ENCODE measurements at places on chromosomes 13 and 19. TPM values are rescaled to one million over a fixed set of nuclear protein-coding genes. Genes with fewer than 3 reads are reported as not detected.

DLL3 gene
- not detected for total RNA-seq

NTF4 gene
- 2.2 TPM for total RNA-seq

ABHD13 gene
- total RNA-seq = 30.0 TPM

CC2D1A gene
- 44.4 TPM for total RNA-seq

ALDH16A1 gene
- 13.5 TPM for total RNA-seq

POU4F1 gene
- total RNA-seq = not detected

ARRDC5 gene
- 0.70 TPM for total RNA-seq

ZNF99 gene
- not detected for total RNA-seq

CCDC122 gene
- total RNA-seq = 18.0 TPM

PCDH8 gene
- not detected for total RNA-seq

TSKS gene
- 0.28 TPM for total RNA-seq

ELL gene
- total RNA-seq = 30.9 TPM

SHISA7 gene
- not detected for total RNA-seq

ZNF549 gene
- 19.7 TPM for total RNA-seq

MBD3L2 gene
- total RNA-seq = not detected

ZNF737 gene
- total RNA-seq = 6.2 TPM

SBSN gene
- total RNA-seq = not detected

KLK7 gene
- total RNA-seq = 1.1 TPM

ZSCAN1 gene
- not detected for total RNA-seq

MAG gene
- total RNA-seq = not detected

RPS15 gene
- 648 TPM for total RNA-seq

NPHS1 gene
- 0.14 TPM for total RNA-seq

FSD1 gene
- total RNA-seq = not detected

SPIB gene
- total RNA-seq = not detected

ZNF560 gene
- 0.37 TPM for total RNA-seq

CGB1 gene
- total RNA-seq = not detected

SPACA4 gene
- not detected for total RNA-seq

GARIN5A gene
- total RNA-seq = 0.62 TPM

KLK4 gene
- total RNA-seq = not detected

CD37 gene
- 11.0 TPM for total RNA-seq

DCUN1D2 gene
- total RNA-seq = 7.7 TPM

ZNF177 gene
- total RNA-seq = not detected

TPRX1 gene
- total RNA-seq = not detected

ACP7 gene
- total RNA-seq = not detected

HCST gene
- not detected for total RNA-seq

Measured in uterus (tissue), 4 donors.